ENCODE measurements at places on chromosomes 13 and 19. TPM values are rescaled to one million over a fixed set of nuclear protein-coding genes. Genes with fewer than 3 reads are reported as not detected.

Gene ZNF649
- total RNA-seq: 3.8 TPM

Gene IGFLR1
- total RNA-seq: 0.29 TPM

Gene ODAD3
- total RNA-seq: 0.66 TPM

Gene LRG1
- not detected for total RNA-seq

Gene LHB
- not detected for total RNA-seq

Gene SIAH3
- not detected for total RNA-seq

Gene LENG1
- total RNA-seq: 5.4 TPM

Measured in smooth muscle cell of trachea (primary cell).